ENCODE measurements at places on chromosomes 12 and 14.

GRCh38 chr14:102159841-102160240 is 20.1 kb downstream of the WDR20 start:
- no peak for DNase-seq

GRCh38 chr14:74919421-74920165 is 3.5 kb downstream of the RPS6KL1 start:
- no peak for DNase-seq

GRCh38 chr12:124172636-124173035 is 122.3 kb upstream of the RFLNA start:
- no peak for DNase-seq

GRCh38 chr12:124646385-124647230 is 79.2 kb upstream of the NCOR2 start:
- DNase-seq = no peak

DNA sequence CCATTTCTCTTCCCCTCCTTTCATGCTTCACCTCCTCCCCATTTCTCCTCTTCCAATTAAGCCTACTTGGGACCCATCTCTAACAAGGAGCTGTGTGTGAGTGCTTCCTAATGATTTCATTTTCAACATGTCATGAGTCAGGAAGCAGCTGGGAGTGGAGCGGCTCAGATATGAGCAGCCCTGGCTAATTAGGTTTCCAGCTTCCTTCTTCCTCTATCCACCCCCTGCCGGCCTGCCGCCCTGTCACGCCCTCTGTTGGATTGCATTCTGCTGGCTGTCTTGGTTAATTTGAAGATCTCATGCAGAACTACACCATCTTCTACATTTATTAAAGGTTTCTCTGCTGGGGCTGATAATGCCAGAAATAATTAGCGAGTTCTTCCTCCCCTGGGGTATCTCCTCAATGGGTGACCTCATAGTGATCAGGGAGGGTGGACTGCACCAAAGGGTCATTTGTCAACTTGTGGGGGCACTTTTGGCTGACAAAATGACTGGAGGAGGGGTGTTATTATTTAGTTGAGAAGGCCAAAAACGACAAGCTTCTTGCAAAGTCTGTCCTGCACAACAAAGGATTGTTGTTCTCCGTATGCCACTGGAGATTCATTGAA is 300.9 kb upstream of the SRRM4 start:
- no peak for DNase-seq

- DNase-seq = peak; percentile 91
Observed at GRCh38 chr14:75981426-75982265, at the start of gene TGFB3. TSS of gene TGFB3 (minus strand) at chr14:75981995. CDS start at chr14:75980893, 1,102 bp downstream.

DNA sequence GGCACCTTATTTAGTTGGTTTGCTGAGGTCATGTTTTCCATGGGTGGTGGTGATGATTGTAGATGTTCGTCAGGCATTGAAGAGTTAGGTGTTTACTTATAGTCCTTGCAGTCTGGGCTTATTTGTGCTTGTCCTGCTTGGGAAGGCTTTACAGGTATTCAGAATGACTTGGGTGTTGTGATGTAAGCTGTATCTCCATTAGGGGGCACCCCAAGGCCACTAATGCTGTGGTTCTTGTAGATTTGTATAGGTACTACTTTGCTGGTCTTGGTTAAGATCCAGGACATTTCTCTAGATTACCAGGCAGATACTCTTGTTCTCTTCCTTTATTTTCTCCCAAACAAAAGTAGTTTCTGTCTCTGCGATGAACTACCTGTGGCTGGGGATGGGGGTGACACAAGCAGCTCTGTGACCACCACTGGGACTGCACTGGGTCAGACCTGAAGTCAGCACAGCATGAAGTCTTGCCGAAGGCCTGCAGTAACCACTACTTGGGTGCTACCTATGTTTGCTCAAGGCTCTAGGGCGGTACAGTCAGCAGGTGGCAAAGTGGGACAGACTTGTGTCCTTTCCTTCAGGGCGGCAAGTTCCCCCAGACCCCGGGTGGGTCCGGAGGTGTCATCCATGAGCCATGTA is 35.8 kb upstream of the FBXO33 start:
- no peak for DNase-seq

- no peak for DNase-seq
Observed at GRCh38 chr14:24329073-24329663, 5.7 kb downstream of the ADCY4 start.

DNA sequence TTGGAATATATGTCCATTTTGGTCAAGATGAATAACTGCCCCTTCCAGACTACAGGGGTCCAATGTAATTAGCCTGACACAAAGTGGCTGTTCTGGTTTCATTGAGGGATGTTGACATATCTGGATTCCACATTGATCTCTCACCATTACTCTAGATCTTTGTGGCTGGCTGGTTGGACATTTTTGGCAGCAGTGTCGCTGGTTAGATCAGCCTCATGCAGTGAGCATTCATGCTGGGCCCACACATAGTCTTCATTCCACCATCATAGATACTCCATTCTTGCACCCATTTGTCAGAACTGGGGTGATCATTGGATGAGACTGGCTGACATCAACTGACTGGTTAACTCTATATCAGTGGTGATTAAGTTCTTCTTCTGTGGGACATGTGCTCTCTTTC is 74.4 kb downstream of the MGST1 start:
- DNase-seq = no peak

DNA sequence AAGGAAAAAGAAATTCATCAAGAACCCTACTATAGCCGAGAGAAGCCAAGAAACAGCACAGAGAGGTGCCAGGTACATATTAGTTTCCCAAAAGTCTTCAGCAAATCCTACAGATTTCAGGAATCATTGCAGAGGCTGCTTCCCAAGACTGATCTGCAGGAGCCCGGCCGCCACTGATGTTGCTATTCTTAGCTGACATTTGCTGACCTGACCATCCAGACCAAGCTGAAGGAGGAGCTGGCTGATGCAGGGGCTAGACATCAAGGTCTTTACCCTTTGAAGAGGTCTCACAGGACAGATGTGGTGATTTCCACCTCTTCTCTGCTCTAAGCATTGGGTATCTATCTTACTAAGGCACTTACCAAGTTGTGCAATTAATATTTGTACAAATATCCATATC is 444.8 kb upstream of the SOX5 start:
- DNase-seq = no peak

DNA sequence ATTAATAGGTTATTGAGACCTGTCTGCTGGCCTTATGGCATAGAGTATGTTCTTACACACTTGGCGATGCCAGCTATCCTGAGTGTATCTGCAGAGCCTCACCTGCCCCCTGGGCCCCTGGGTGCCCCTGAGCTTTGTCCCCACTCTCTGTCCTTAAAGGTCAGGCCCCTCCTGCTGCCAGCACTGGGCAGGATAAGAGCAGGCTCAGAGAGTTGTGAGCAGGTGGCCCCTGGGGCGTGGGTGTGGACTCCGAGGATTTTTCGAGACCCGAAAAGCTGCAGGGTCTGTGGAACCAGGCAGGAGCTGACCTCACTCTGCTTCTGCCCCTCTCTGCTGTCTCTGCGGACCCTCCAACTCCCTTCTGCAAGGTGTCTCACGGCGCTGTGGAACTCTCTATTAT is 8.2 kb downstream of the HIP1R start:
- no peak for DNase-seq

GRCh38 chr14:61472011-61472672 is 150.8 kb downstream of the PRKCH start:
- DNase-seq = no peak

GRCh38 chr14:63875311-63875710 is 22.5 kb downstream of the SYNE2 start:
- no peak for DNase-seq
